ENCODE measurements at places on chromosomes 5 and 9.

DNA sequence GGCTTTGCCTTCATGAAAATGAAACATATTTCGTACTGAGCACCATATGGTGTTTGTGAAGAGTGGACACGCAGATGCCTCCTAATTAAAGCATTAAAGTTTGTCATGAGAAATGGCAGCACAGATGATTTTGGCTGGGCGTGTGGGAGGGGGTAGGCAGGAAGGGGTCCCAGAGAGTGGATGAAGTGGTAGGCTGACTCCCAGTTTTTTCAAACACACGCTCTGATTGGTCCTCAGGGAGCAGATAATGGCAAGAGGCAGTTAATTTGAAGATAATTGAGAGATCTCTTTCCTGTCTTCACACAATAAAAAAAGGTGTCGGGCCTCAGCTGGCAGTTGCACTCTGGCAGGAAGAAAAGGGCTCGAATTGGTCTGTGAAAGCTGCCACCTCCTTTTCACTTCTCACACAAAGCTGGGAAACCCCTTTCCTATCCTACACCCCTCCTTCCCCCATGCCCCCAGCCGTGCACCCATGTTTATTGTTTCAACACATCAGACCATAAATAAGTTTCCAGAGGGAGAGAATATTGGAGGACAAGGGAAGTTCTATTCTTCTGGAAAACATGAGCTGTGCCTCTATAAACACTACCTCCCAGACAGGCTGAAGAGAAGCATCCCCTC, 429.6 kb downstream of the ARHGEF28 start:
- no peak for DNase-seq

GRCh38 chr9:99305820-99306811, 84.0 kb downstream of the SEC61B start:
- DNase-seq, result no peak

- no peak for DNase-seq
Measured at GRCh38 chr5:96958977-96959376, 23.1 kb downstream of the LNPEP start.

GRCh38 chr9:131559421-131560000, 14.2 kb downstream of the PRRT1B start:
- no peak for DNase-seq

- no peak for DNase-seq
Measured at GRCh38 chr9:136002881-136003280, 41.7 kb upstream of the UBAC1 start.

GRCh38 chr5:127492854-127493738, 24.3 kb upstream of the PRRC1 start:
- DNase-seq, result no peak

DNA sequence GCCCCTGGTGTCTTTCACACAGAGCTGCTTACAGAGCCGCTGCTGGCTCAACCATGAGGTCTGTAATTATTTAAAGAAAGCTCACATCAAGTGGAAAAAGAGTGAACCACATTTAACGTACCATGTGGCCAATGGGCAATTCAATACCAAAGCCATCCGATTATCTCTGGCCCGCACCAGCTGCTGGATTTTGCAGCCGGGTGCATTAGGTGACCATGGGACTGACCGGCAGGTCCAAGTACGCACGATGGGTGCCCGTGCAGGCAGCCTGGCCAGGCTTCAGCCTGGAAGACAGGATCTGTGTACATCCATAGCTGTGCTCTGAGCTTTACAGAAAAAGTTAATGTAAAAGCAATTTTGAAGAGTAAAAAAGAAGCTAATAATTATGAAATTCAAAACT, 20.5 kb downstream of the PPARGC1B start:
- DNase-seq, result no peak

DNA sequence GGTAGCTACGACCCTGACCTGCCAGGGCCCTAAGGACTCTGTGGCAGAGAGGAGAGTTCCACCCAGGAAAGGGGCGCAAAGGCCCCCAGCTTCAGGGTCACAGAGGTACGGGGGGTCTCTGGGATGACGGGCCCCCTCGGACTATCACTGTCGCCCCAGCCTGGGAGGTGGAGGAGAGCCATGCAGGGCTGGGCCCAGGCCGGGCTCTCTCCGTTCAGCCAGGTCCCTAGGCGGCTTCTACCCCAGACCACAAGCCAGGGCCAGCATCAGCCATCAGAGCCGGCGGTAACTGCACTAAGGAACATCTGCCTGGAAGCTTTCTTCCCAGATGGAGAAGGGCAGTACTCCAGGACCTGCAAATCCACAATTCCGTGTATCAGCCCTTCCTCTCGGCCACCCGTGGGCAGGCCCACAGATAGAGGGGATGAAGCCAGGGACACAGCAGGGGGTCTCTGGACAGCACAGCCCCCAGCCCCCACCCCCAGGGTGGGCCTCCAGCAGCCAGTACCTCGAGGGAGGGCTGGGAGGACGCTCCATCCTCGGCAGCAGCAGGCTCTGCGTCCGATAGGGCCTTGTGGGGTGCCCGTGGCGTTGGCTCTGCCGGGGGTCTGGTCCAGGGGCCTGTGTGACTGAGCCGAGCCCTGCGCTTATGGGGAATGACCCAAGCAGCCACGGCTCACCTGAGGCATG, 38.4 kb downstream of the NACC2 start:
- DNase-seq, result no peak

GRCh38 chr5:69525490-69525889, 32.9 kb downstream of the OCLN start:
- DNase-seq, result no peak

- DNase-seq, result no peak
Measured at GRCh38 chr9:126702151-126703001, 88.6 kb downstream of the LMX1B start.

DNA sequence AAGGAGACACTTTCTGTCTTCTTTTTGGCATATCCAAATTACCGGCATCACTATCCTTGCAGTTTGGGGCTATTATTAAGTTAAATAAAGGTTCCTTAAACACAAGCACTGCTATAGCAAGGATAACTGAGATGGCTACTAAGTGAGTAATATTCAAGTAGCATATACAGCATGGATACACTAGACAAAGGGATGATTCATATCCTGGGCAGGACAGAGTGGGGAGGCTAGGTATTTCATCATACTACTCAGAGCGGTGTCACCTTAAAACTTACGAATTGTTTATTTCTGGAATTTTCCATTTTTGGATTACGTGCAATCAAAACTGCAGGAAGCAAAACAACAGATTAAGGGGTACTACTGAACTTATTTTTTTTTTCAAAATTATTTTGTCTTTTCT, 54.1 kb downstream of the FER start:
- DNase-seq, result no peak

DNA sequence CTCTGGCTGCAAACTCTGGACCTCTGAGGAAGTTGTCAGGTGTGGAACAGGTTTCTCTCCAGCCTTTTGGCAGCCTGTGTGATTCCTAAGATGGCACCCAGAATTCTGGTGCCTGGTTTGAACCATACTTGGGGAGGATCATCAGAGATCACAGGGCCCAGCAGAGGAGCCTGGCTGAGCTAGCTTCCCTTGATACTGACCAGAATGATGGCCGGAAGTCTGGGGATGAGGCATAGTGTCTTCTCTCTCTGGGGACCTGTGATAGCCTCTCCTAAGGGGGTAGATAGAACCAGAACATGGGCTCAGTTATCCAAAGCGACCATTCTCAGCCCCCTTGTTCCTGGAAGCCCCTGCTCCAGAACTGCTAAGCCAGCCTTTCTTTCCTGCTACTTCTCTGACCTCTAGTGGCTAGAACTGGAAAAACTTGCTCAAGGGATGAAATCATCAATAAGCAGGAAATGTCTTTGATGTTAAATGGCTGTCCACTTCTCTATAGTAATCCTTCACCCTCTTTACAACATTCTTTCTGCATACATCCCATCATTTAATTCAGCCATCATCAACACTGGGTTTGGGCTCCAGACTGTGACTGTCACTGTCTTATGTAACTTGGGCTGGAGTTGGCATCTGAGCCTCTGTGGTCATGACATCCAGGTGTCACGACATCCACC, 55.1 kb downstream of the C9orf152 start:
- DNase-seq, result no peak

- no peak for DNase-seq
Measured at GRCh38 chr5:1564182-1564748, 40.5 kb upstream of the LPCAT1 start.

DNA sequence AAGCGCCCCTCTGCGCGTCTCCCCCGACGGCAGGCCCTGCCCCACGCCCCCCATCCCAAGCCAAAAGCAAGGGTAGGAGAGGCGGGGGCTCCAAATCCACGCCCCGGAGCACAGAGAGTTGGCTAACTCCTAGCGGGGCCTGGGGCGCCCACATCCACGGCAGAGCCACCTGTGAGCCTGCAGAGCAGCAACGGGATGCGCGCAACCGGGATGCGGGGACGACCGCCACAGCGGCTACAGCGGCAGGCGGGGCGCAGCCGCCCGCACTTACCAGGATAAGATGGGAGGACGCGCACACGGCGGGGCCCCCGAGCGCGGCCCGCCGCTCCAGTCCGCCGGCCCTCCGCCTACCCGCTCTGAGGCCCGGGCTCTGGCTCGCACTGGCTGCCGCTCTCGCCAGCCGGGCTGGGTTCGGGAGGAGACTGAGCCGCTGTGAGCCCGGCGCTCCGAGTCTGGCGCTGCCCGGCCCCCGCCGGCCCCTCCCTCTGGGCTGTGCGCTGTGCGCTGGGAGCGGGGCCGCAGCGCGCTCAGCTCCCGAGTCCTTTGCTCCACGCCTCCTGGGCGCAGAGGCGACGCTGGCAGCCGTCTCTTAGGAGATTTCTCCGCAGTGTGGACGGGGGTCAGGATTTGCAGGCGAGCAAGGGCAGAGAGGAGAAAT, at the start of gene SLC24A2:
TSS of gene SLC24A2 (minus strand) at position 424 of the 658 bp plus-strand sequence.
- no peak for DNase-seq

DNA sequence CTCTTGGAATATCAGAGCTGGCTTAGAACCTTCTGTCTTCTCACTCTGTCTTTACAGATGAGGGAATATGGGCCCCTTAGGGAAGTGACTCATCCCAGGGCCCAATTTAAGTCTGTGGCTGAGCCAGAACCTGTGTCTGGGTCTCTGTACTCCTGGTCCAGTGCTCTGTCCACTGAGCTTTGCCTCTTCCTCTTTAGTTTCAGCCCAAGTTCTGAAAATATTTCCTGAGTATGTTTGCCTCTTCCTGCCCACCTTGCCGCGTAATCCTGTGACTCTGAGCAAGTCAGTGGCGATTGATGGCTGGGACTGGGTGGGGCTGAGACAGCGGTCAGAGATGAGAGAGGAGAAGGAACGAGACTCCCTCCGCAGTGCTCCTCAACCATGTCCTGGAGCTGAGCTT, 7.8 kb downstream of the IER5L start:
- DNase-seq, result no peak

- DNase-seq, result no peak
Measured at GRCh38 chr9:110573305-110573704, 6.2 kb downstream of the SVEP1 start.

- DNase-seq, result no peak
Measured at GRCh38 chr5:174828804-174829510, 104.6 kb downstream of the MSX2 start.

GRCh38 chr5:135990528-135991255, 35.9 kb upstream of the LECT2 start:
- DNase-seq, result no peak

- DNase-seq, result no peak
Measured at GRCh38 chr5:175750511-175750931, 92.7 kb downstream of the HRH2 start.

DNA sequence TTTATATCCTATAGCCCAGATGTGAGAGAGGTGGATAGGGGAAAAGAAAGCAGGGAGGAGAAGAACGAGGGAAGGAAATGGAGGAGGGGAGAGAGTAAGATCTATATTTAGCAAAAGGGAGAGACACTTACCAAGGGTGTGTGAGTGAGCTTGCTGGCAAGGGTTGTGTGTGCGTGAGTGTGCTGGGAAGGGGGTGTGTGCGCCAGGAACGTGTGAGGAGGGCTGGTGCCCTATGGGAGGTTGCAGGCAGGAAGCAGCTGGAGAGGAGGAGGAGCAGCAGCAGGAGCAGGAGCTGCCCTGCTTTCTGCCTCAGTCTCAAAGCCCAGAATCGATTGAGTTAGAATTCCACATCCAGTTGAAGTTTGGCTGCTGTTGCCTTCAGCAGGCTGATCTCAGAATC, 148.3 kb upstream of the RUSC2 start:
- DNase-seq, result no peak

DNA sequence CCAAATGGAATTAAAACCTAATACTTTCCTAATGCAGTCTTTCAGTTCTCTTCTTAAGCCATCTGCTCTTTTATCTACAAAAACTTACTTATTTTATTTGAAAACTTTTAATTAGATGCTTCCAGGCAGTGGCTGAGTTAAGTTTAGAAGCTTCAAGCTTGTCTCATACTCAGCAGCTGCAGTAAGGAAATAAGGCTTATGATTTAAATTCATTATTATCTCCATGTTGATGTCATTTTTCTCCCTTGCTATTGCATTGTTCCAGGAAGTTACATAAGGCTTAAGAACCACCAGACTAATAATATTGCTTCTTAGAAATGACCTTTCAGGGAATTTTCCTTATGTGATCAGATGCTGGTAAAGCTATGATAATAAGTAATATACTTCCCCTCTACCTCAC, 119.6 kb downstream of the PPP2R2B start:
- no peak for DNase-seq

Measured in stimulated activated CD4-positive, alpha-beta T cell treated with anti-CD3 and anti-CD28 coated beads, TNF-alpha, amount 100 ng/mL, for 1 hour (primary cell).